ENCODE measurements at places on chromosomes 5 and 9. TPM values are rescaled to one million over a fixed set of nuclear protein-coding genes. Genes with fewer than 3 reads are reported as not detected.

GRCh38 chr9:86079421-86079831 is 19.9 kb downstream of the GOLM1 start:
- no peak for ATAC-seq

GRCh38 chr9:34343090-34343489 is 13.7 kb downstream of the NUDT2 start:
- no peak for ATAC-seq

- ATAC-seq, result no peak
Measured at GRCh38 chr5:74185599-74185998, 454.9 kb downstream of the ENC1 start.

- no peak for ATAC-seq
Measured at GRCh38 chr5:117623042-117623805, 1048.6 kb upstream of the SEMA6A start.

DEPDC1B gene
- total RNA-seq, result 37.9 TPM

DNA sequence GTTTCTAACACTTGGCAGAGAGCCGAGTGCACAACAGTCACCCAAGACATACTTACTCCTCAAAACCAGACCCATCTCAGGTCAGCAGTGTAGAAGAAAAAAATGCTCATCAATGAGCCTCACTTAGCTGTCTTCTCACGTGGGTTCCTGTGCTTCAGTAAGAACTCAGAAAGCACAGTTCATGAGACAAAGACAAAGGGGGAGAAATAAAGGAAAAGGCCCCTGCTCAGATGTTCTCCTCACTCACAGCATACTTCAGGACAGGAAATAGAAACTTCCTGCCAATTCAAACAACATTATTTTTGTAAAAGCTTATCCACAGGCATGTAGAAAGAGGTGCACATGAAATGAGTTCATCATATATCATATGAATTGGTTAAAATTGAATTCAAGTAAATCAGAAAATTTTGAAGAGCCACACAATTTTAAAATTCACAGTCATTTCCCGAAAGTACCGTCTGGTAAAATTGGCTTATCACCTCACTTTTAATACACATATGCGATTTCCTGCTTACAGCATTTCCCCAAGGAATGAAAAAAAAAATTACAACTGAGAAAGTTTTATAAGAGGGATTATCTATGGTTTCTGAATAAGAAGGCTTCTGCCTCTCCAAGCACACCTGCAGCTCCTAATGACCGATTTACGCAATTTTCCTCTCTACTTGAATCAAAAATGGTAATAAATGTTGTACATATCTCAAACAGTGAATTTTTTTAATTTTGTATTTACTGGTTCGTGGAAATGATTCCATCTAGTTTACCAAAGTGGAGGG is 328.3 kb downstream of the TMEM167A start:
- ATAC-seq, result no peak

DNA sequence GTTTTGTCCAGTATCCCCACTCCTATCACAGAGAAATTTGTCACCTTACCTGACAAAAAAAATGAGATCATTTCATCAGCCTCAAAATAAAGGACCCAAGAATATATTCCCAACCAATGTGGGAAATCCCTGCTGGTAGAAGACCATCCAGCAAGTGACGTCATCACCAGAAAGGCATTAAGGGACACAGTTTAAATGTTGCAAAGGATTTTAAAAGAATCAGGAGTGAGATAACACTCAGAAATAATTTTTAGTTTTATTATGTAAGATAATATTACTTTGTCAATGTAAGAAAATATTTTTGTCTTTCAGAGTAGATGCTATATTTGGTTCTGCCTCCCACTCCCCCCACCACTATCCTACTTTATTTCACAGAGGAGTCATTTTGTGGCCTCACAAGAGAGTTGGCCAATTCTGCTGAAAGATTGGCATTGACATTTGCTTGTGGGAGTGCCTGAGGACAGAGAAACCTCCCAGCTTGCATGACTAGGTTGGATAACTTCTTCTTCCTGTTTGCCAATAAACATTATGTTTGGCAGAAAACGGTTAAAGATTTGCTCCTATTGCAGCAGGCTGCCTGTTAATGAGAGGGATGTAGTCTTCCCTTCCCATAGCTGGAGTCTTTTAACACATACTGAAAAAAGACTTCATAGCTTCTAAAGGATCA is 288.6 kb upstream of the DAB2 start:
- ATAC-seq, result no peak

- no peak for ATAC-seq
Measured at GRCh38 chr5:61673007-61673735, 341.1 kb downstream of the ZSWIM6 start.

DNA sequence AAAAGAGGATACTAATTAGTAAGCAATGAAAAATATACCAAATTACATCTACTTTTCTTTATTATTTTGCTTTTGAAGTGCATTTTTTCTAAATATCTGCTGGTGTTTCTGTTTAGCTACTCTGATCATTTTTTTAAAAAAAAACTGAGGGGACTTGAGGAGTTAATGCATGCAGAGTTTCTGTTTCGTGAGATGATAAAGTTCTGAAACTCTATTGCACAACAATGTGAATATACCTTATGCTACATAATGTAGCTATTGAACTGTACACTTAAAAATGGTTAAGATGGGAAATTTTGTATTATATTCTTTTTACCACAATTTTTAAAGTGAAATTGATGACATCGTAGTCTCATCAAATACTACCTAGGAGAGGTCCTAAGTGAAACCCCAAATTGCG is 288.3 kb upstream of the NR4A3 start:
- no peak for ATAC-seq

- ATAC-seq, result no peak
Measured at GRCh38 chr9:11868795-11869194, 824.4 kb upstream of the TYRP1 start.

DNA sequence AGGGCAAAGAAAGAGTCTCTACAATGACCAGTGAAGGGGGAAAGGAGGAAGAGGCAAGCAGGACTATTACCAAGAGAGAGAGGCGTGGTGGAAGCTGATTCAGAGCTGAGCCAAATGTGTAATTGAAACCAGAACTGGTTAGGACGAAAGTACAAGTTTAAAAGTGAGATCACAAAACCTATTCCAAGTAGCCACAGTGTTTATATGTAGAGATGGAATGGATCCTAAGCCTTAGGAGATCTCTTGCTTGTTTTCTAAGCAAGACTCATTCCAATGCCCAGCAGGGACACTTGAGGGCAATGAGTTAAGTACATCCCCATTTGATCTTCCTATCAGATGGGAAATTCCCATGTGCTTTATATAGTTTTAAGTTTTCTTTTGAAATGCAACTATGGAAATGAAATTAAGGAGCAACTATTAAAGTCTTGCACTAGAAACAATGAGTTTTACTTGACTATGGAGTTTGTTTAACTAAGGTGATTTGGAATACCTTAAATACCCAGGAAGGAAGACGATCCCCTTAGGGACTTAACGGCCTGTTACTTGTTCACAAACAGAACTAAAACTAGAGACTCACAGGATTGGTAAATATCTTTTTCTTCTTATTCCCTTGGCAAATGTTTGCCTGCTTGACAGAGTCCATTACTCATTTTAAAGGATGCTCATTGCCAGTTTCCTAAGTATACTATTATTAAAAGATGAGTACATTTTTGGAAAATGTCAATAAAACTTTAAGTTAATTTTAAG is 51.1 kb upstream of the SNX2 start:
- ATAC-seq, result peak; percentile 95

FOXD4L5 gene
- total RNA-seq, result 0.37 TPM

DNA sequence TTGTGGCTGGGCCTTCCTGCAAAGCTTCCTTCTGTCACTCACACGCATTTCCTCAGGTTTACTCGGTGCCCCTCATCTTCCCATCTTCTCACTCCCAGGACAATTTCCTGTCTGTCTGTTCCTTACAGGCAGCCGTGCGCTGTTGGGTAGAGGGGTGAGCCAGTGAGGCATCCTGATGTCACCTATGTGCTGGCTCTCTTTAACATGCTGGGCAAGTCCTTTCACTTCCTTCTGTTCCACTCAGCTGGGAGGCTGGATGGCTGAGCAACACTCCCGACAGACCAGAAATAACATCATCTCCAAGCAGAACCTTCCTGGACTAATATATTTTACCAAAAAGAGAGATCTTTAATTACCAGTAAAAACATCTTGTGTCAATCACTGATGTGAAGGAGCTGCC is 103.0 kb downstream of the HSD17B3 start:
- no peak for ATAC-seq

DNA sequence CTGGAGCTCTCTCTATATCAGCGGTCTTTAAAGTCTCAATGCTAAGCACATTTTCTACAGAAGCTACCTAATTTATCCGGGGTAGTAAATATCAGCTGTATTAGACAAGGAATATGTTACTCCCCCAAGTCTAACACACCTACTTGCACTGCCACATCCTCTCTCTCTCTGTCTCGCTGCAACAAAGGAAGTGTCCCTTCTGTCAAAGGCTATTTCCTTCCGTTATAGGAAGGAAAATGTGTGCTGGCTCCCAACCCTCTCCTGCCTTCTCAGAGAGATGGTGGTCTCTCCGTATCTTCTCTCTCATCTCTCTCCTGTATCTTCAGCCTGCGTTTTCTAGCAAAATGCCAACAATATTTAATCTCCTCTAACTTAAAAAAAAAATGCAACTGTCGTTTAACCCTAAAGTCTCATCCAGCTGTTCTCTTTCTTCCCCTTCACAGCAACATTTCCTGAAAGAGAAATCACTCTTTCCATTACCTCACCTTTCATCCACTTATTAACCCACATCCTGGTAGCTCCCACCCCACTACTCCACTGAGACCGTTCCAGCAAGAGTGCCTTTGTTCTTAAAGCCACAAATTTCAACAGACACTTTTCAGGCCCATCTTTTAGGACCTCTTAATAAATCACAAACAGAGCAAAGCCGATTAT is 2.3 kb downstream of the TTF1 start:
- ATAC-seq, result peak; percentile 64

DNA sequence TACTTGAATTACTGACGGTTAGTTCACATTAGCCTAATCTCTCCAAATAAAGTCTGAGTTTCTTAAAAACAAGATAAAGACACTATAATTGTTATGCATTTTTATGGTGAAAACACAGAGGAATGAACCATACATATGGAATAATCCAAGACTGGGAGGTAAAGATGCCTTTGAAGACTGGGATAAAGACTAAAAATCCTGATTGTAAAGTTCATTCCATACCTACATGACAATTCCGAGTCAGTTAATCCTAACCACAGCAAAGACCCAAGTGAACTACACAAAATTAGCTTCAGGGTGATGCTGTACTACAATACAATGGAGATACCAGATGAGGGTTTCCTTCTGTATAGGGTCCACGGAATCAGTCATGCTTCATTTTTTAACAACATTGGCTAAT is 6.3 kb downstream of the AP3B1 start:
- ATAC-seq, result no peak

GRCh38 chr5:141326088-141326854 is 4.0 kb upstream of the PCDHGA1 start:
- peak; percentile 94 for ATAC-seq

GRCh38 chr9:33042473-33042872 is 17.4 kb downstream of the DNAJA1 start:
- ATAC-seq, result no peak

CDC23 gene
- 27.8 TPM for total RNA-seq

IFNA10 gene
- not detected for total RNA-seq

GRCh38 chr5:170225326-170226128 is 7.3 kb upstream of the C5orf58 start:
- ATAC-seq, result peak; percentile 73

DNA sequence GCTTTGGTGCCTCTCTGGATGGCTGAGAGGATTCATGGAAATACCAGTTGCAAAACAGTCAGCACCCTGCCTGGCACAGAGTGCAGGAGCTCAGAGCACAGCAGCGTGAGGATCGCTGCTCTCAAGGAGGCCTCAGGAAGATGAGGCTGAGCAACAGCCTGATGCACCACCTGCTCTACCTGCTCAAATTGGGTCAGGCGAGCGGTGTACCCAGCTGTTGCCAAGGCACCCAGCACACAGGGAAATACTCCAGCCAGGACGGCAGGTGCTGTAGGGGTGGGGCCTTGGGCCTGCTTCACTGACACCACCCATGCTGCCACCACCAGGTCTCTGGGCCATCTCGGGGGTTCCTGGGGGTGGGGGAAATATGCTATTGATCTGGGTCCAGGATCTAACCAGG is 4.3 kb downstream of the EEIG1 start:
- ATAC-seq, result no peak

DNA sequence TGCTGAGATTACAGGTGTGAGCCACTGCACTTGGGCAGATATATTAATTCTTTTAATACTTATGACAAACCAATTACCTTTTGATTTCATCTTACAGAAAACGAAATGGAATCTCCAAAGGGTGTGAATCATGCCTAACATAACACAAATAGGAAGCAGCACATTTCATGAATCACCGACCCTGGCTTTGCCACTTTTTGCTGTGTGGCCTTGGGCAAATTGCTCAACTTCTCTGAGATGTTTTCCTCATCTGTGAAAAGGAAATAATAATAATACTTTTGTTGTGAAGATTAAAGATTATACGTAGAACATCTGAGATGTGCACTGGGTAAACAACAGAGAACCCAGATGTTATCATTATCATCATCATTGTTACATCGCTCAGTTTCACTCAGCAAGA is 50.7 kb upstream of the FREM1 start:
- no peak for ATAC-seq

- ATAC-seq, result no peak
Measured at GRCh38 chr9:27817747-27818146, 244.5 kb upstream of the C9orf72 start.

RAI14 gene
- total RNA-seq, result 0.41 TPM

DNAH5 gene
- not detected for total RNA-seq

- peak; percentile 89 for ATAC-seq
Measured at GRCh38 chr9:137618105-137619067, at the start of gene EHMT1. Gene EHMT1, plus strand, starts transcription at chr9:137619005. Its CDS starts 24 bp downstream, at chr9:137619029.

- no peak for ATAC-seq
Measured at GRCh38 chr5:33277061-33277650, 163.6 kb upstream of the TARS1 start.

GRCh38 chr9:6876195-6876894 is 118.6 kb downstream of the KDM4C start:
- peak; percentile 44 for ATAC-seq

GRCh38 chr5:174832811-174833210 is 108.4 kb downstream of the MSX2 start:
- ATAC-seq, result no peak

SLCO6A1 gene
- not detected for total RNA-seq

DNA sequence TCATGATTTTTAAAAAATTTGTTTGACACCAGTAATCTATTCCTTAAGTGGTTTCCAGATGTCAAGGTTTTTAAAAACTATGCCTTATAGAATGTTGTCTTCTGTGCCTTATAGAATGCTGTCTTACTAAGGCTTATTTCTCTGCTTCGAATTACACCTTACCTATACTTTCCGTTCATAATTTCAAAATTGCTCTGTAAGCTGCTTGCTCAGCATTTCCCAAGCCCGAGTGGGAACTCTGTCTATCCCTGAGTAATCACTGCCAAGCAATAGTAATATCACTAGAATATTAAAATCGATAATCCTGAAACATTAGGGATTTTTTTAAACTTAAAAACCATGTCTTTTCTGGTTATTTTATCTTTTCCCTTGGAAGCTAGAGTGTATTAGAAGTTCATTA is 376.3 kb downstream of the PIK3R1 start:
- ATAC-seq, result no peak

- no peak for ATAC-seq
Measured at GRCh38 chr9:109775516-109775915, 4.5 kb upstream of the PALM2AKAP2 start.

GAS1 gene
- total RNA-seq, result 0.28 TPM

SOX30 gene
- 1.0 TPM for total RNA-seq

All from activated T-helper 17 cell treated with anti-CD3 and anti-CD28 coated beads, Interleukin-2, amount 50 U/mL, for 72 hours (primary cell).